Fibroblast of skin of left biceps (primary cell): ENCODE measurements at places on chromosomes 16 and 17.

DNA sequence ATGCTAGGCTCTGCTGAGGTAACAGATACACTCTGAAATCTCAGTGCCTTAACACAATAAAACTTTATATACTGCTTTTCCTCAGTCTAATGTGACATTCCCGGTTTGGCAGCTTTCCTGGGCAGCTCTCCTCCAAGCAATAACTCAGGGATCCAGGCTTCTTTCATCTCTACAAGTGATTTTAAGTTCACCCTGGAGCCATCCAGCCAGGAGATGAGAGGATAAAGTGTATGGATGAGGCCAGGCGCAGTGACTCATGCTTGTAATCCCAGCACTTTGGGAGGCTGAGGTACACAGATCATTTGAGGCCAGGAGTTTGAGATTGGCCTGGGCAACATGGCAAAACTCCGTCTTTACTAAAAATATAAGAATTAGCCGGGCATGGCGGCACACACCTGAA lies 147.2 kb downstream of the UTP18 start:
- no peak for DNase-seq

DNA sequence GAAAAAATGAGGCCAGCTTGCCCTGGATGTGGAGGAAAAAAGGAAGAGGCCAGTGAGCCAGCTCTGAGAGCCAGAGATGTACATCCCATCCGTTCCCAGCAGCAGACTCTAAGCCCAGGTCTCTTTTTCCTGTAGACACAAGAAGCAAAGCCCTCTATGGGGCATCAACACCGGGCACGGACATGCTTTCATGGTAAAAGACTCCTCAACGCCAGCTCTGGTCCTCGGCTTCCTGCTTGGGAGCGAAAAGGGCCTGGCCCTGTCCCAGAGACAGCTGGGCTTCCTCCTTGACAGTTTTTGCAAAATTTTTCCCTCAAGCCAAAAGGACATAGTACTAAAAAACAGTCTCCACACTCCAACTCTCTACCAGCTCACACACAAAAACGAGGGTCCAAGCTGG lies 27.1 kb downstream of the PELP1 start:
- DNase-seq = no peak

- DNase-seq = no peak
These were observed 3.5 kb downstream of the TBX2 start for GRCh38 chr17:61402978-61403800.

DNA sequence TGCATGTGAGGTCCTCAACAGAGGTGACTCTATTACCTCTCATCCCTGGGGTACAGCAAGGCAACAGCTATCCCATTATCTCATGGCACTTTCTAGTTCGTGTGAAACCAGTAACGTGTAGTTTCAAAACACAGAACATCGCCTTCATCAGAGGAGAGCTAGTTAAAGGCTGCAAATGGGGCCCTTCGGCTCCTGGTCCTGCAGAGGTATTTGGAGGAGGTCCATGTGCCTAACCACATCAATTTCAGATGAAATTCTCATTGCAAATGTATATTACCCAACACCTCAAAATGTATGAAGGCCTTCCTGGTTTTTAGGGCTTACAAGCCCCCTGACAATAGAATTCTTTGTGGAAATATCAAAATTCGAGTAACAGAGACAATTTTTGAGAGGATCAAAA lies 95.7 kb upstream of the PSMD7 start:
- DNase-seq = peak; percentile 22

- DNase-seq = no peak
These were observed 1.0 kb upstream of the CCNF start for GRCh38 chr16:2428051-2428783.
